ENCODE measurements at places on chromosomes 4 and X. TPM values are rescaled to one million over a fixed set of nuclear protein-coding genes. Genes with fewer than 3 reads are reported as not detected.

Gene CCKAR
- not detected for total RNA-seq

Gene TCP11X2
- not detected for total RNA-seq

Gene NPY5R
- not detected for total RNA-seq

Gene CTAG2
- total RNA-seq, result not detected

Gene ZFP92
- total RNA-seq, result 0.50 TPM

Gene ARHGAP10
- total RNA-seq, result 33.6 TPM

Gene CCDC160
- 0.25 TPM for total RNA-seq

Gene PGAM4
- 0.25 TPM for total RNA-seq

Gene TRIM75
- total RNA-seq, result not detected

Gene NLRP2B
- total RNA-seq, result not detected

Gene ARAP2
- 9.9 TPM for total RNA-seq

Gene ARX
- total RNA-seq, result not detected

Gene AKAP4
- total RNA-seq, result not detected

Gene SSX4B
- total RNA-seq, result not detected

Gene TCEAL2
- not detected for total RNA-seq

Gene CACNA1F
- not detected for total RNA-seq

Gene USP27X
- total RNA-seq, result 2.7 TPM

Gene CLDN34
- not detected for total RNA-seq

Gene TBC1D8B
- total RNA-seq, result 19.1 TPM

Gene AWAT1
- total RNA-seq, result not detected

Gene SOD3
- 5.2 TPM for total RNA-seq

Gene ZAR1
- total RNA-seq, result under 0.01 TPM

Gene XK
- 0.25 TPM for total RNA-seq

Gene UGT8
- 1.00 TPM for total RNA-seq

Gene ETDA
- total RNA-seq, result not detected

Gene DCAF12L2
- total RNA-seq, result 0.11 TPM

Gene XKRX
- total RNA-seq, result under 0.01 TPM

Gene SPANXA2
- total RNA-seq, result not detected

Gene SLC10A7
- total RNA-seq, result 12.5 TPM

Gene AKAP14
- total RNA-seq, result not detected

Gene PAGE4
- not detected for total RNA-seq

Gene ZNF185
- 4.3 TPM for total RNA-seq

Gene BEX2
- 2.1 TPM for total RNA-seq

Gene COL4A5
- 57.7 TPM for total RNA-seq

Gene MUC7
- not detected for total RNA-seq

Gene SPIN3
- 13.0 TPM for total RNA-seq

Gene VEGFD
- 0.25 TPM for total RNA-seq

Gene ANK2
- total RNA-seq, result 90.4 TPM

Gene YTHDC1
- total RNA-seq, result 51.4 TPM

Data from uterine smooth muscle cell (primary cell).